ENCODE measurements at places on chromosomes 13 and 19.

DNA sequence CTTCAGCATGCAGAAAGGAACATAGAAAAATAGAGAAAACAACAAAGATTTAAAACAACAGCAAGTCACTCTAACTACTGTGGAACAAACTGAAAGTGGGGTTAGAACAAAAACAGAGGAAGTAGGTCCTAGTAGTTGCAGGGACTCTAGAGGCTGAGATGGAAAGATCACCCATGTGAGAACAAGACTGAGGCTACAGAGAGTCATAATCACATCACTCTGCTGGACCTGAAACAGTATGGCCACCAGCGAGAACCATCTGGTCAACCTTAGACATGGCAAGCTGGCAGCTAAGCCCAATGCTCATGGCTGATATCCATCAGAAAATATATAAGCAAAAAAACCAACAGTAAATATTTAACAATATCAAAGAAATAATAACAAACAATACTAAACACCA, 35.8 kb upstream of the ZNF724 start:
- no peak for DNase-seq

GRCh38 chr19:7492558-7492957, 3.7 kb upstream of the PEX11G start:
- DNase-seq: no peak

GRCh38 chr13:76848596-76848995, 37.6 kb downstream of the KCTD12 start:
- no peak for DNase-seq

DNA sequence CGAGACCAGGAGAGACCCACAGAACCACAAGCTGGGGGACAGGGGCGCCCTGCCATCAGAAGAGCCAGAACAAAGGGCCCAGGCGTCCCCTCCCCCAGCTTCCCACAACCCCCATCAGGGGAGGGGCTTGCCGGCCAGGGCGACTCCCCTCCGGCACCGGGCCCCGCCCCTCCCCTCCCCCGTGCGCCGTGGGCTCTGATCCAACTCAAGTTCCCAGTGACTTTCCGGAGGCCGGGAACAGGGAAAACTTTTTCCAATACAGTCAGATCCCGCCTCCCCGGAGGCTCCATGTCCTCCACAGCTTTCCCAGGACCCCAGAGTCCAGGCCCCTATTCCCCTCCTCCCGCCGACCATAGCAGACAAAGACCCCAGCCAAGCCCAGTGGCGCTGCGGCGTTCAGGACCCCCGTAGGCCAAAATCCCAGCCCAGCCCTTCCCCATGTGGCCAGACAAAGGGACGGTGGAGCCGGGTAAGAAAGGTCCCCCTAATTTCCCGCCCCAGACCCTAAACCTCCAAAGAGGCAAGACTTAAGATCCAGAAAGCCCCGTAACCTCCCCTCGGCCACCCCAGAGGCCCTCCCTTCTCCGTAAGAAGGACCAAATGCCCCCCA, 673 bp downstream of the TEAD2 start:
- no peak for DNase-seq

DNA sequence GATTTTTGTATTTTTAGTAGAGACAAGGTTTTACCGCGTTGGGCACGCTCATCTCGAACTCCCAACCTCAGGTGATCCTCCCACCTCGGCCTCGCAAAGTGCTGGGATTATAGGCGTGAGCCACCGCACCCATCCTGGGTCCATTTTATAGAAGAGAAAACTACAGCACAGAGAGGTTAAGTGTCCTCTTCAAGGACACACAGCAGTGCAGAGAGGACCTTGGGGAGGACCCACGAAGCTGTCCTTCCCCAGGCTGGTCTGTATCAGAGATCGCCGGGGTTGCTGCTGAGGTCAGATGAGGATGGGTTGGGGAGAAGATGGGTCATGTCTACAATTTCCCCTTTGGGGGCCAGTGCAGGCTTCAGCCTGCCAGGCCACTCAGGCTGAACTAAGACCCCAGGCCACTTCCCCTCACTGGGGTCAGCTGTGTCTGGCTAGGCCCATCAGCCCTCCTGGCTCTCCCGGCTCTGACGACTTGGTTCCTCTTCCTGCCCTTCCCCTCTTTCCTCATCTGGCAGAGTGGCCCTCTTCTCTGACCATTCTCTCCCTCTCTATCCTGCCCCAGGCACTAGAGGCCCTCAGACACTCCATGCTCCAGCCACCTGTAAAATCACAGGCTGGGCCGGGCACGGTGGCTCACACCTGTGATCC, 9.6 kb downstream of the MYO1F start:
- no peak for DNase-seq

GRCh38 chr19:40524133-40524549, 52.5 kb upstream of the SHKBP1 start:
- DNase-seq: no peak

GRCh38 chr13:29676941-29677452, 81.5 kb upstream of the SLC7A1 start:
- DNase-seq: no peak
